CD8-positive, alpha-beta T cell (primary cell): ENCODE measurements at places on chromosomes 1 and 21.

GRCh38 chr1:102751111-102751510, 357.2 kb downstream of the COL11A1 start:
- no peak for DNase-seq

GRCh38 chr1:38834221-38834782, 25.3 kb downstream of the RRAGC start:
- no peak for DNase-seq

- no peak for DNase-seq
These were observed 92.5 kb downstream of the CDC42BPA start for GRCh38 chr1:227225715-227226346.

- no peak for DNase-seq
These were observed 6.9 kb upstream of the TMEM269 start for GRCh38 chr1:42777852-42778251.

GRCh38 chr21:38460171-38460742, 38.0 kb downstream of the ERG start:
- DNase-seq: no peak

DNA sequence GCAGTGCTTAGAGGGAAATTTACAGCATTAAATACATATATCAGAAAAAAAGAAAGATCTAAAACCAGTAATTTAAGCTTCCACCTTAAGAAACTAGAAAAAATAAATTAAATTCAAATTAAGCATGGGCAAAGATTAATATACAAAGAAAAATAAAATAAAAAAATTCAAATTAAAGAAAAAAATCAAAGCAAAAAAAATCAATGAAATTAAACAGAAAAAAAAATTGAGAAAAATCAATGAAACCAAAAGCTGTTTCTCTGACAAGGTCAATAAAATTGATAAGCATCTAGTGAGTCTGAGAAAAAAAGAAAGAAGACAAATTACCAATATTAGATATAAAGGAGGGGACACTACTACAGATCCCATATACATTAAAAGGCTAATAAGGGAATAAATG, 26.0 kb downstream of the GNG12 start:
- DNase-seq: no peak

- DNase-seq: no peak
These were observed 39.3 kb upstream of the ZBTB18 start for GRCh38 chr1:244011786-244012185.
